Activated CD8-positive, alpha-beta memory T cell treated with anti-CD3 and anti-CD28 coated beads, Interleukin-2, amount 10 ng/mL, durations not matched to agents 7 days and 5 days (primary cell): ENCODE measurements at places on chromosomes 5 and 9. TPM values are rescaled to one million over a fixed set of nuclear protein-coding genes. Genes with fewer than 3 reads are reported as not detected.

GRCh38 chr9:108194154-108194553 lies 661.6 kb downstream of the ACTL7B start:
- H3K27ac ChIP-seq, result no peak overlapping the region
- no peaks in the 10 kb centered on the region for H3K36me3 ChIP-seq
- no peaks in the 10 kb centered on the region for H3K4me1 ChIP-seq

DNA sequence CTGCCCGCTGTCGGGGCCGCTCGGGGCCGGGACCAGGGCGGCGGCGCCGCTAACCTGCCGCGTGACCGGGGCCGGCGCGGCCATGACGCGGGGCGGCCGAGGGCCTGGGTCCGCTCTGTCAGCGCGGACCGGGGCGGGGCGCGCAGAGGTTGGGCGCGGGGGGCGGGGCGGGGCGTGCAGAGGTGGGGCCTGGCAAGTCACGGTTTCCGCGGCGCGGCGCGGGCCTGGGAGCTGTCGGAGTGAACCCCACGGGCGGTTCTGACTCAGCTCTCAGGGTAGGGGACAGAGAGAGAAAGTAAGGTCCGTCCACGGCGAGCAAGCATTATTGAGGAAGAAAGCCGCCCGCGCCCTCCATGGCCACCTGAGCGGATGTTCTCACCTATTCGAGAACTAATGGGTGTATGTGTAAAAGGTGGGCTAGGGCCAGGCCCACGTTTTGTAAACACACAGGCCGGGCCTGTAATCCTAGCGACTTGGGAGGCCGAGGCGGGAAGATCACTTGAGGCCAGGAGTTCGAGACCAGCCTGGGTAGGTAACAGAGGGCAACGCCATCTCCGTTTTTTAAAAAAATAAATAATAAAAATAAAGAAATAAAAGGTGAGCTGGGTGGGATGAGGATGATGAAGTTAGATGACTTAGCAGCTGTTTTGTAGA lies at the start of gene PRXL2C:
TSS of gene PRXL2C (minus strand) at position 120 of the 654 bp plus-strand sequence. CDS start at position 84, 36 bp downstream.
- peaks cover 5% of the 10 kb centered on the region for H3K36me3 ChIP-seq
- H3K4me1 ChIP-seq, result peaks cover 15% of the 10 kb centered on the region
- H3K27me3 ChIP-seq, result no peaks in the 10 kb centered on the region
- H3K27ac ChIP-seq, result peak within 1 kb of the TSS; percentile 84

DNA sequence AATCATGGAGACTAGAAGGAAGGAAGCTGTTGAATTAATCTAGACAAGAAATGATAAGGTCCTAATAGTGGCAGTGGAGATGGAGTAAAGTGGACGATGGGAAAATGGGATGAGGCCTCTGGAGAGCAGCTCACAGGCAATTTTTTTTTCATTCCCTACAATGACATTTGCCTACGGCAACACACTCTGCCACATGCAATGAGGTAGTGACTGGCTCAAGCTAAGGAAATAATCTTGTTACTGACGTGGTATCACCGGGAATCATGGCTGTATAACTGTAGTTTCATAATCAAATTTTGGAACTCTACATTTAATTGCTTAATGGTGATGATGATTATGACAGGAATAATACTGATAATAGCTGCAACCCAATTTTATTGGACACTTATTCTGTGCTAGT lies 12.1 kb upstream of the MOB3B start:
- DNase-seq, result no peak
- no peak overlapping the region for H3K4me3 ChIP-seq
- H3K4me1 ChIP-seq, result no peaks in the 10 kb centered on the region
- peaks cover 4% of the 10 kb centered on the region for H3K36me3 ChIP-seq
- H3K27ac ChIP-seq, result no peak overlapping the region

DNA sequence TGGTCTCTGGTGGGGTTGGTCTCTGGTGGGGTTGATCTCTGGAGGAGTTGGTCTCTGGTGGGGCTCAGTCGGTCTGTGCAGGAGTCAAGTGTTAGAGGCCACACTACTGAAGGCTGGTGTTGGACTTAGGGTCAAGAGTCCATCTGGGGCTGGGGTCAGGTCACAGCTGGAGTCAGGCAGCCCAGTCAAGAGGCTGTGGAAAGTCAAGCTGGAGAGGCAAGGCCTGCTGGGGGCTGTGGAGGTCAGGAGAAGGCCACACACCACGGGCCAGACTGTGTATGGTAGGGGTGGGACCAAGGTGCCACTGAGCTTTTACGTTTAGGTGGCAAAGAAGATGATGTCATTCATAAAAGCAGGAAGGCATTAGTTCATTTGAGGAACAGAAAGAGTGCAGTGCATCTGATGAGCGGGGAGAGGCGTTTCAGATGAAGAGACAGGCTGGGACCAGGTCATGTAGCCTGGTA lies 16.7 kb upstream of the CD74 start:
- no peak for DNase-seq
- no peak overlapping the region for H3K27ac ChIP-seq
- peaks cover 6% of the 10 kb centered on the region for H3K27me3 ChIP-seq

The CANX gene
- total RNA-seq, result 273 TPM

The BTNL9 gene
- total RNA-seq, result not detected

The ENHO gene
- not detected for total RNA-seq

DNA sequence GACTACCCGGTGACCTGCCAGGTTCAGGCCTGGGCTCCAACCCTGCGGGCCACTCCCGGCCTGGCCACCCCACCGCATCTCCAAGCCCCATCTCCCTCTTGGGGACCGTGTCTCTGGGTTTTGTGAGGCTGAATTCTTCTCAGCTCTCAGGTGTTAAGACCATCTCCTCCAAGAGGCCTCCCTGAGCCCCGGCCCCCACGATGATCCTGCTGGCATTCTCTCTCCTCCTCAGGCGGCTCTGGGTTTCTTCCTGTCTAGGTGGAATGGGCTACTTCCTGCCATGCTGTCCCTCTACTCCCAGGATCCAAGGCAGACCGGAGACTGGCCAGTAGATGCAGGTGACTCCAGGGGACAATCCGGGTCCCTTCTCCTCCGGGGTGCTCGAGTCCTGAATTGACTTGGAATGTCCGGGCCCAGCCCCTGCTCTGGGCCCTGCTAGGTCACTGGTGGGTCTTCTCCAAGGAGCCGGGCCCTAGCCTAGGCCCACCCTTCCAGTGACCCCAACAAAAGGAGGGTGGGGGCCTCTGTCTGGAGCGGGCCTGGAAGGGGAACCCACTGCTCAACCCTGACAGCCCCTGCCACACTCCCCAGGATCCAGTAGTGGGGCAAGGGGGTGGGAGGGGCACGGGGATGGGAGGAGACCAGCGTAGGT lies 219.8 kb downstream of the C9orf50 start:
- no peak overlapping the region for H3K4me3 ChIP-seq
- H3K27ac ChIP-seq, result no peak overlapping the region
- no peaks in the 10 kb centered on the region for H3K36me3 ChIP-seq
- no peaks in the 10 kb centered on the region for H3K27me3 ChIP-seq
- no peaks in the 10 kb centered on the region for H3K4me1 ChIP-seq

DNA sequence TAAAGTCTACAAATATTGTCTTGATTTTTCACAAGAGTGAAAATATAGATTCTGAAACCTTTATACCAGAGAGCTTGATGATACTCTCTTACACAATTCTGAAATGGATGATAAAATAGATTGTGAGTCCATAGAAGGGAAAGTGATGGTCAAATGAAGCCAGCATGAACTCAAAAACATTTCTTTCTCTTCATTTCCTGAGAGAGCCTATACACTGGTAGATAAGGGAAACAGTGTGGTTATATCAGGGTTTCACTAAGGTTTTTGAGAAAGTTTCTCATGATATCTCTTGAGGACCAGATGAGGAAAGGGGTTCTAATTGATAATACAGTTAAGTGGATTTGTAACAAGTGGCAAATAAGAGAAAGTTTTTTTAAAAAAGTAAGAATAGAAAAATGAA lies 254.1 kb downstream of the PJA2 start:
- no peaks in the 10 kb centered on the region for H3K4me1 ChIP-seq
- H3K36me3 ChIP-seq, result no peaks in the 10 kb centered on the region
- H3K27me3 ChIP-seq, result no peaks in the 10 kb centered on the region

The TSSK1B gene
- not detected for total RNA-seq

DNA sequence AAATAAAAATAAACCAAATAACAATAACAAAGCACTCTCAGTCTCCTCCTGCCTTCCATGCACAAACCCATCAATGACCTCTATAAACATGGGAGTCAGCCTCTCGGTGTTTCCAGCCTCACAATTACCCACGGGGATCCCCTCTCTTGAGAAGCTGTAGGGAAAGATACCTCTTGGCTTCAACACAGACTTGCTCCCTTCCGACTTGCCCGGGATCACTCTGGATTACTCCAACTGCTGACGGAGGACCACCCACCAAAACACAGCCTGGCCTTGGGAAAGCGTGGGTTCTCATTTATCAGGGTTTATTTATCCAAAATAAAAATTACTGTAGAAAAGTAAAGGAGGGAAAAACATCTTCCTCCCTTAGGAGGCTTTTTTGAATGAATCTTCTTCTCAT lies 11.5 kb upstream of the NKX2-5 start:
- H3K4me3 ChIP-seq, result no peak overlapping the region
- peaks cover 95% of the 10 kb centered on the region for H3K27me3 ChIP-seq
- peak overlapping the region; percentile 28 for H3K27ac ChIP-seq
- no peak for DNase-seq

GRCh38 chr9:103997856-103998370 lies 96.2 kb upstream of the SMC2 start:
- DNase-seq, result no peak
- H3K4me1 ChIP-seq, result peaks cover under 1% of the 10 kb centered on the region
- no peak overlapping the region for H3K4me3 ChIP-seq

The ELAVL2 gene
- total RNA-seq, result not detected

The INSL4 gene
- total RNA-seq, result not detected

DNA sequence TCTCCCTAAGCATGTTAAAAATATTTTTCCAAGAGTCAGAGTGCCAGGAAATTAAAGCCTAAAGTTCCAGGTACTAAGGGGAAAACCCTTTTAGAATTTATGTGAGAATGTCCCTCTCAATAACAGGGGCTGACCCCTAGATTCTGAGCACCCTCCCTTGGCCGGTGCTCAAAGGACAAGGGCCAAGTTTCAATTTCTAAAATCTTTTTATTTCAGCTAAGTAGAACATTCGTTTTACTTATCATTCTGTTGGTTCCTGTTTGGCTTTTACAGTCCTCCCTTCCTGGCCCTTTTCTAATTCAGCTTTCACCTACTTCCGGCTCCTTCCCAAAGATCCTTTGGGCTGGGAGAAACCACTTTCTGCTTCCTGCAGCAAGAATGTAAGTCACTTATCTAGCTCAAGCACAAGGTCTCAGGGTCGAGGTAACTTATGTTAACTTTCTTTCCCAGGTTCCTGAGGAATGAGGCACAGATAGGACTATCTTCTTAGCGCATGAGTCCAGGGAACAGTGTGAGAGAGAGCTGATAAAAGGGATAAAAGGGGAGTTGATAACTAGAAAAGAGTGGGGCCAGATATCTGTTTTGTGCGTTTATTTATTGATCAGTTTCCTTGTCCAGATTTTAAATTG lies 34.6 kb upstream of the F2RL2 start:
- peaks cover 2% of the 10 kb centered on the region for H3K4me1 ChIP-seq
- no peak overlapping the region for H3K4me3 ChIP-seq
- peaks cover 47% of the 10 kb centered on the region for H3K36me3 ChIP-seq
- H3K27me3 ChIP-seq, result no peaks in the 10 kb centered on the region
- DNase-seq, result no peak
- H3K27ac ChIP-seq, result no peak overlapping the region

The CHSY3 gene
- total RNA-seq, result not detected

GRCh38 chr5:147404706-147405105 lies 105.2 kb downstream of the DPYSL3 start:
- H3K4me3 ChIP-seq, result no peak overlapping the region
- no peak overlapping the region for H3K27ac ChIP-seq
- DNase-seq, result no peak
- H3K36me3 ChIP-seq, result no peaks in the 10 kb centered on the region

- no peak overlapping the region for H3K4me3 ChIP-seq
- peaks cover 40% of the 10 kb centered on the region for H3K36me3 ChIP-seq
- peaks cover 25% of the 10 kb centered on the region for H3K4me1 ChIP-seq
- DNase-seq, result no peak
These were observed 16.4 kb downstream of the MFAP3 start for GRCh38 chr5:154055201-154055600.

The DMRTA1 gene
- total RNA-seq, result not detected

The LPAR1 gene
- not detected for total RNA-seq

The LCN1 gene
- not detected for total RNA-seq

The NEUROG1 gene
- not detected for total RNA-seq

- DNase-seq, result no peak
- no peaks in the 10 kb centered on the region for H3K4me1 ChIP-seq
- peaks cover 5% of the 10 kb centered on the region for H3K27me3 ChIP-seq
- no peaks in the 10 kb centered on the region for H3K36me3 ChIP-seq
- no peak overlapping the region for H3K4me3 ChIP-seq
These were observed 36.8 kb downstream of the SAXO1 start for GRCh38 chr9:18996211-18996610.

The FAT2 gene
- total RNA-seq, result not detected

- no peak overlapping the region for H3K27ac ChIP-seq
- no peak for DNase-seq
- H3K36me3 ChIP-seq, result no peaks in the 10 kb centered on the region
- H3K27me3 ChIP-seq, result peaks cover 11% of the 10 kb centered on the region
- H3K4me3 ChIP-seq, result no peak overlapping the region
These were observed 428.2 kb downstream of the ENC1 start for GRCh38 chr5:74212336-74212735.

- no peaks in the 10 kb centered on the region for H3K36me3 ChIP-seq
- no peaks in the 10 kb centered on the region for H3K27me3 ChIP-seq
- DNase-seq, result no peak
- H3K27ac ChIP-seq, result no peak overlapping the region
- no peak overlapping the region for H3K4me3 ChIP-seq
- H3K4me1 ChIP-seq, result no peaks in the 10 kb centered on the region
These were observed 532.4 kb downstream of the CDH10 start for GRCh38 chr5:24112420-24112819.

DNA sequence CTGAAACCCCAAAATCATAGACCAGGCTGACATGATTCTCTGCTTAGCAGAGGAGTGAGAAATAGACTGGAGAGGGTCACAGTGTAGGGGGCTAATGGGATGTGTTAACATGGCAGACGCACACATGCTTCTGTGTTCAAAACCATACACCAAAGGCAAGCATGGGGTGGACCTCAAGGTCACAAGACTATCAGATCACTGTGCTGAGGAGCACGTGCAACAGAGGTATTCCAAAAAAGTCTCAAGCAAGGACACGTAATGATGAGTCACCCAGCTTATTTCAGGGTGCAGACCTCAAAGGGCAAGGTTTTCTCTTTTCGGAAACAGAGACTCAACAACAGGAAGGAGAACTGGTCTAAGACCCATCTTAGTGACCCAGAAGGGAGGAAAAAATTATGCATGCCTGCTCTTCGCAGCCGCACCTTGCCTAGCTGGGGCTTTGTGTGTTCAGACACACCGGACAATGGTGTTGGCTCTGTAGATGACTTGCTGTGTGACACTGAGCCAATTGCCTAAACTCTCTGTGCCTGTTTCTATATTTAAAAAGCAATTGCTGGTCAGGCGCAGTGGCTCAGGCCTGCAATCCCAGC lies 20.3 kb downstream of the WHRN start:
- H3K36me3 ChIP-seq, result no peaks in the 10 kb centered on the region
- peak overlapping the region; percentile 73 for H3K27ac ChIP-seq

The PAX5 gene
- total RNA-seq, result 0.14 TPM

The GPR150 gene
- total RNA-seq, result 0.58 TPM

DNA sequence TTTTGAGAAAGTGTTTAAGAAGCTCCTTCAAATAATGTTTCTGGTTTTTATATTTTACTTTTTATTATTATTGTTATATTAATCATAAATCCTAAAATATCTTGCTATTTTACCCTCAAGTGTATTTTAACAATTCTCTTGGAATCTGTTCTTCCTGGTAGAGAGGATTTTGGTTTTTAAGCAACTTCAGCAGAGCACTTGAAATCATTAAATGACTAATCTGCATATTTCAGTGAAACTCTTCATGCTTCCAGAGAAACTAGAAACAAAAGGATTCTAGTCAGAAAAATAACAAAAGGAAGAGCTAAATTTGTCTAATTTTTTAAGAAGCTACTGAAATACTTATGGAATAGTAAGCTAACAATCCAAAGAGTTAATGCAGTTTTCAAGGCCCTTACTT lies 1057.3 kb downstream of the TLE1 start:
- no peak overlapping the region for H3K4me3 ChIP-seq
- DNase-seq, result no peak
- no peaks in the 10 kb centered on the region for H3K36me3 ChIP-seq
- H3K4me1 ChIP-seq, result no peaks in the 10 kb centered on the region
- no peak overlapping the region for H3K27ac ChIP-seq
- H3K27me3 ChIP-seq, result no peaks in the 10 kb centered on the region
